ENCODE measurements at places on chromosomes 3 and 15. TPM values are rescaled to one million over a fixed set of nuclear protein-coding genes. Genes with fewer than 3 reads are reported as not detected.

Gene CASR
- not detected for total RNA-seq

Gene TMEM207
- not detected for total RNA-seq

Gene RPL22L1
- total RNA-seq: 32.0 TPM

Gene CCR8
- total RNA-seq: 1.1 TPM

Gene MAP6D1
- total RNA-seq: 27.5 TPM

Gene PLSCR5
- total RNA-seq: not detected

Gene DPPA4
- 1.7 TPM for total RNA-seq

Gene UPK1B
- total RNA-seq: 9.4 TPM

Gene CLRN1
- 0.31 TPM for total RNA-seq

Gene POC1A
- 4.5 TPM for total RNA-seq

Gene NLGN1
- total RNA-seq: 12.6 TPM

Gene AP2M1
- 161 TPM for total RNA-seq

Gene RHOV
- 11.8 TPM for total RNA-seq

Gene STAC
- 32.6 TPM for total RNA-seq

Gene FBXL2
- 14.0 TPM for total RNA-seq

Gene MINDY2
- total RNA-seq: 23.9 TPM

Gene GPR62
- 0.41 TPM for total RNA-seq

Gene PAK2
- 50.9 TPM for total RNA-seq

Gene UCN2
- total RNA-seq: 2.4 TPM

Gene CELSR3
- total RNA-seq: 0.51 TPM

Gene A4GNT
- not detected for total RNA-seq

Gene REC114
- not detected for total RNA-seq

Gene ALDH1A2
- 1.6 TPM for total RNA-seq

Gene ZNF860
- 1.9 TPM for total RNA-seq

Gene PTH1R
- 6.5 TPM for total RNA-seq
